ENCODE measurements at places on chromosomes 6 and 20. TPM values are rescaled to one million over a fixed set of nuclear protein-coding genes. Genes with fewer than 3 reads are reported as not detected.

GRCh38 chr6:41723530-41724227, 11.7 kb downstream of the TFEB start:
- DNase-seq, result no peak

DNA sequence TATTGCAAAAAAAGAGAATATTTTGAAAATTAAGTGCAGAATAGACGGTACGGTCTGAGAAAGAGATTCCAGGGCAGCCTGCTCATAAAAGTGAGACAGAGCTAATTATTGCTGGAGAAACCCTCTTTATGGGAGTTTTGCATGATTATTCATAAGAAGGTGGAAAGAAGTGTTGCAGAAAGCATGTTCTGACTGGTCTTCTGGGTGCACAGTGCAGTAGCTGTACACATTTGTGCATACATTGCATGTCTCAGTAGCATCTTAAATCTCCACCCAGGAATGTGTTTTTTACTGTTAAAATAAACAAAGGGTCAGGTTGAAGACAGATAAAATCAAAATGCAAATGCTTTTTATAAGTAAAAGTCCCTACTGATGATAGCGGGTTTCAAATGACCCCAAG, 1813.6 kb upstream of the DEFB115 start:
- DNase-seq, result no peak

GRCh38 chr6:128570680-128571063, 50.3 kb upstream of the PTPRK start:
- DNase-seq, result peak; percentile 72

GRCh38 chr20:11769825-11770224, 147.9 kb upstream of the BTBD3 start:
- no peak for DNase-seq

- DNase-seq, result no peak
Observed at GRCh38 chr6:8137529-8137939, 35.2 kb upstream of the EEF1E1 start.

DNA sequence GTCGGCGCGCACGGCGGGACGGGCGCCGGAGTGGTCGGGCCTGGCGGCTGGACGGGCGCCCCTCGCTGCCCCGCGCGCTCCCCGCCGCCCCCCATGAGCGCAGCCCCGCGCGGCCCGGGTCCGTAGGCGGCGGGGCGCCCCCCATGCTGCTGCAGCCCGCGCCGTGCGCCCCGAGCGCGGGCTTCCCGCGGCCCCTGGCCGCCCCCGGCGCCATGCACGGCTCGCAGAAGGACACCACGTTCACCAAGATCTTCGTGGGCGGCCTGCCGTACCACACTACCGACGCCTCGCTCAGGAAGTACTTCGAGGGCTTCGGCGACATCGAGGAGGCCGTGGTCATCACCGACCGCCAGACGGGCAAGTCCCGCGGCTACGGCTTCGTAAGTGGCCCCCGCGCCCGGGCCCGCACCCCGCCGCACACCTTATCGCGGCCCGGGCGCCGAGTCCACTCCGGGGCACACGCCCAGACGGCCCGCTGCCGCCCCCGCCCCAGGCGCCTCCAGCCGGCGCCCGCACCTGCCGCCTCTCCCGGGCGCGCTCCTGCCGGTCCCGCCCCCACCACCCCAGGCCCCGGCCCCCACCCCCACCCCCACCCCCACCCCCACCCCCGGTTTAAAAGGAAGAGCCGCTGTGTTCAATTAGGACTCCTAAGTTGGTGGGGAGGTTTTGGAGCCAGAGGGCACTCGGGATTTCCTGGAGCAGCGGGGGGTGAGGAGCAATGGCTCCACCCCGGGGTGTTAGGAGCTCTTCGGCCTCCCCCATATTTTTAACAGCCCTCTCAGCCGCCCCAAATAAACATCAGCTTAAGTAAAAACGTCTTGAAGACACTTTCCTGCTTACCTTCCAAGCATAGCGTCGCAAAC, 474 bp downstream of the RBM38 start:
- no peak for DNase-seq

Gene SPATA25
- 0.43 TPM for total RNA-seq

Gene DACT2
- not detected for total RNA-seq

Gene BTN1A1
- total RNA-seq, result not detected

Data from Caki2 (cell line).